ENCODE measurements at places on chromosomes 2 and 18.

DNA sequence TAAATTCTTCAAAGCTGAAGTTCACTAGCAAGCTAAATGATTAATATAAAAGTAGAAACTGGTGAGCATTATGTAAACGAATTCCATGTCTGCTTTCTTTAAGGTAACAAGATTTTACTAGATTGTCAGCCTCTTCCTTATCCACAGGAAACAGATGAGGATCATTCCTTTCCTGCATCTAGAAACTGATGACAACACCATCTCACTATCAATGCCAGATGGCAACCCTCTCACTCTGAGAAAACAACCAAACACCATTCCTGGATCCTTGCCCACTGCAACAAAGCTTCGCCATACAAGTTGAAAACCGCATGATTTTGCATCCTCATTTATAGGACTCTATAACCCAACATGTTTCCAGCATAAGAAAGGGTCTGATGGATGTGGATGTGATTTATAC, 122.9 kb downstream of the ZNF521 start:
- no peak for DNase-seq

DNA sequence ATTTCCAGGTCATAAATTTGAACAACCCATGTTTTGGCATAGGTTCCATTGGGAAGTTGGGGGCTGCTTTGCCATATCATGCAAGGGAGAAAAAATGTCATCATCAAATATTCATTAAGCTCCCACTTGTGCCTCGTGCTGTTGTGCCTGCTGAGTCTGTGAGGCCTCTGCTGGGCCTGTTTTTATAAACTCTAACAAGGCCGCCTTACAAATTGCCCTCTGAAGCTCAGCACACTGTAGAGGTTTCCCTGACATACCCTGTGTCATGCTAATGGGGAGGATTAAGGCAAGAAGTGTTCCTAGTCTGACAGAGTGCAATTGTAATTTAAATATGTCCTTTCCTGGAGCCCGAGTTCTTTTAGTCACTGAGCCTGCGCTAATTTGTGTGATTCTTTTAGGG, 17.6 kb downstream of the OSBPL6 start:
- DNase-seq = no peak

DNA sequence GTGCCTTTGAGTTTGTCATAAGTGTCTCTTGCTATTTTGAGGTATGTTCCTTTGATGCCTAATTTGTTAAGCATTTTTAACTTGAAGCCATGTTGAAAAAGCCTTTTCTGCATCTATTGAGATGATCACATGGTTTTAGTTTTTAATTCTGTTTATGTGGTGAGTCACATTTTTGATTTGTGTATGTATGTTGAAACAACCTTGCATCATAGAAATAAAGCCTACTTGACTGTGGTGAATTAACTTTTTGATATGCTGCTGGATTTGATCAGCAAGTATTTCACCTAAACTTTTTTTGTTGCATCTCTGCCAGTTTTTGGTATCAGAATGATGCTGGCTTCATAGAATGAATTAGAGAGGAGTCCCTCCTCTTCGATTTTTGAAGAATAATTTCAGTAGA, 469.7 kb downstream of the CDH2 start:
- DNase-seq = no peak

- no peak for DNase-seq
Observed at GRCh38 chr18:44539926-44540325, 140.8 kb upstream of the SETBP1 start.

DNA sequence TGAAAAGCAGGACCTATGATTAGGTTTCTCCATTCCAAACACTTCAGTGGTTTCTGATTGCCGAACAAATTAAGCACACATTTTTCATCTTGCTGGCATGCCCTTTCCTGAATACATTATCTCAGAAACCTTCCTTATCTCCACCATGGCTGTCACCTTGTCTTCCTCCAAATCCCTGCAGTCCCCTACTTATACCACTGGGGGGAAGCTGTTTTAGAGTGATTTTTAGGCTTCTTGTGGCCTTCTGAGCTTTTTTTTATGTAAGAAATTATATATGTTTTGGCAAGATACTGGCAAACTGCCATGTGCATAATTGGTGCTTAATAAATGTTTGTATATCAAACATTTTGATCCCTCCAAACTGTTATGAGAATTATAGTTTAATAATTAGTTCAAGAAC, 229.2 kb downstream of the MYT1L start:
- DNase-seq = no peak

- DNase-seq = no peak
Observed at GRCh38 chr18:32443706-32444215, 26.9 kb downstream of the GAREM1 start.
